Stimulated activated naive CD4-positive, alpha-beta T cell (primary cell): ENCODE measurements at places on chromosomes 1 and 21.
A peak's percentile ranks its signal among the peaks of the same experiment; 100 is the strongest.

DNA sequence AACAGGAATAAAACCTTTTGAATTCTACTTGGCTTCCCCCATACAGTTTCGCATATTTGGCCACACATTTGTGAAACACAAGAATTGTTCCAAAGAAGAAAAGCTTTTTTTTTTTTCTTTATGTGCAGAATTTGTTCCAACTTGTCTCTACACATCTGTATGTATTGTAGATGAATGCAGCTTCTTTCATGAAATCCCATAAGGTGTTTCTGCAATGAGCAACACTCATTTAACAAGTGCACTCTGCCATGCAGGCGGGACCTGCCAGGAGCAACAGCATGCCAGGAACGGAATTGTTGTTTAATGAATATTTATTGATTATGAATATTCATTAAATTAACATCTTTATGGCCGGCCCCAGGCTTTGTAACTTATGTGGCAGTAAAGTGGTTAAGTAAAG lies 1075.0 kb downstream of the TTLL7 start:
- DNase-seq: no peak

GRCh38 chr1:245809361-245809760 lies 654.6 kb downstream of the KIF26B start:
- no peak for DNase-seq

- no peak for DNase-seq
Observed at GRCh38 chr1:78682496-78682895, 32.9 kb downstream of the IFI44 start.

DNA sequence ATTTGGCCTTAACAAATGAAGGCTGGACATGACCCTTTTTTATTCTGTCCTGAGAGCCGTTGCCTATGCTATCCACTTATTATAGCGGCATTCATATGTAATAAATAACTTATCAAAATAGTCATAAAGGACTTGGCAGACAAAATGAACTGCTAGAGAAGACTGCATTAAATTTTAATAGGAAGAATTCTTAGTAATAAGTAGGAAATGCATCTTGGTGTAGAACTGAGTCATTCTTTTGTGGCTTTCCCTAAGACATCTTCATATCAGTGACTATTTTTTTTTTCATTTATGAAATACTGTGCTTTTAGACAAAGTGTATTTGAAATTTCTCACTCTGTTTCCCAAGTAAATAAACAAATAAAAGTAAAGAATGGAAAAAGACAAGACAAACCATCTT lies 45.6 kb downstream of the PBX1 start:
- no peak for DNase-seq

GRCh38 chr1:150387200-150387599 lies 23.3 kb downstream of the RPRD2 start:
- DNase-seq: no peak

DNA sequence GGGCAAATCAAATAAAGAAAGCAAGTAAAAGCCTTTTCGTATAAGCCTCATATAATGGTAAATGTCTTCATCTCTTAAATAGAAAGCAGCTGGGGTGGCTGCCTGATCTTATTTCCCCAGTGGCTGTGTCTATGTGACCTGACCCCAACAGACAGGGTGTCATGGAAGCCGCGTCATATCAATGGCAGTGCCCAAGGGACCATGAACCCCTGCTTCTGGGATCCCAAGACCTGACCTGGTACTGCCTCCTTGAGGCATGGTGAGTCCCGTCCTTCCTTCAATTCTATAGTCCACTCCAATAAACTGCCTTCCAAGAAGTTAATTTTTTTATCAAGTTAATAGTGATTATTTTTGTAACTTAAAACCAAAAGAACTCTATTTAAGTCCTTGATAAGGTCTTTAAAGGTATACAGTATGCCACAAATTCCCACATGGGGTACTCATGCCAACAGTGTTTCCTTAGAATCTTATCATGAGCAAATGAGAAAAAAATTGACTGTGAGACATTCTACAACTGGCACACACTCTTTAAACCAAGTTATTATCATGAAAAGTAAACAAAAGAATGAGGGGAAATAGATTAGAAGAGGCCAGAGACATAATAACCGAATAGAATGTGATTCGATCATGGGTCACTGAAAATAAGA lies 104.6 kb downstream of the ADSS2 start:
- no peak for DNase-seq

DNA sequence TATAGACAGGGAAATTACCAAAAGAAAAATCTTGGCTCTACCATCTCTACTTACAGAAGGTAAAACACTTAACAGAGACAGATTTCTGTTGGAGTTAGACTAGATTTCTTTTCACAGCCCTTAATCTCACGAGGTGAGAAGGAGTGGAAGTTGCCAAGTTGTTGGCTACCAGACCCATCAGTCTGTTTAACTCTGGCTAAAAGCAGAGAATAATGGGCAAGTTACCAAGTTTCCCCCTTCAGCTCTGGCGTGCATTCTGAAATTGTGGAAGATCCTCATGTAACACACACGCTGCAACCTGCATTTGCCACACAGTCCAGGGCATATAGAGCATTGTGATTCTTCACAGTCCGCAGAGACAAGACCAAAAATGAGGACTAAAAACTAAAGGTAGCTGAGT lies 49.3 kb downstream of the STX6 start:
- DNase-seq: no peak

- DNase-seq: no peak
Observed at GRCh38 chr21:27817074-27817473, 850.2 kb upstream of the ADAMTS5 start.

DNA sequence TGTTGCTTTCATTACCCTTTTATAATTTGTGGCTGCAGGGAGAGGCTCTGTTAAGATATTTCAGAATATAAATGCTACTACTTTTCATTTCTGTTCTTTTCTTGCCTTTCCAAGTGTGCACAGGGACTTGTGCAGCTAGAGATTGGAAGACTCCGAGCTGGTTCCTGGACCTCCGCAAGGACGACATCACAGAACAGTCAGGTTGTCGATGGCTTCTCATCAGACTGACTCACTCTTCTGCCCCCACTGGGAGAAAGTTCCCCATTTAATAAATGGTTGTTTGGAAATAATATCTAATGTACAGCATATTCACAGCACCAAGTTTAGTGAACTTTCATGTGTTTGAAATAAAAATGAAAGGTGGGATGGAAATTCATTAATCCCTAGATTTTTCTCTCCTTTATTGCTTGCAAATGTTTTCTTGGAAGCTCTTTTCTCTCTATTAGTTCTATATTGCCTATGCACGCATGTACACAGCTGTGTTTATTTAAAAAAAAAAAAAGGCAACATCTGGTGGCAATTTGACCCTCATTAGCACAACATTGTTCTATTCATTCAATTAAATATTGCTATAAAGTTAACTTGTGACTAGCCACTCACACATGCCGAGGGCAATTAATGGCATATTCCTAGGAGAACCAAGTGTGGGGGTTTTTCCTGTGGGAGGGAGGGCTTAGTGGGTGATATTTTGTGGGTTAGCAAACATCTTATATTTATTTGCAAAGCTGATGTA lies 77.5 kb upstream of the L1TD1 start:
- no peak for DNase-seq

DNA sequence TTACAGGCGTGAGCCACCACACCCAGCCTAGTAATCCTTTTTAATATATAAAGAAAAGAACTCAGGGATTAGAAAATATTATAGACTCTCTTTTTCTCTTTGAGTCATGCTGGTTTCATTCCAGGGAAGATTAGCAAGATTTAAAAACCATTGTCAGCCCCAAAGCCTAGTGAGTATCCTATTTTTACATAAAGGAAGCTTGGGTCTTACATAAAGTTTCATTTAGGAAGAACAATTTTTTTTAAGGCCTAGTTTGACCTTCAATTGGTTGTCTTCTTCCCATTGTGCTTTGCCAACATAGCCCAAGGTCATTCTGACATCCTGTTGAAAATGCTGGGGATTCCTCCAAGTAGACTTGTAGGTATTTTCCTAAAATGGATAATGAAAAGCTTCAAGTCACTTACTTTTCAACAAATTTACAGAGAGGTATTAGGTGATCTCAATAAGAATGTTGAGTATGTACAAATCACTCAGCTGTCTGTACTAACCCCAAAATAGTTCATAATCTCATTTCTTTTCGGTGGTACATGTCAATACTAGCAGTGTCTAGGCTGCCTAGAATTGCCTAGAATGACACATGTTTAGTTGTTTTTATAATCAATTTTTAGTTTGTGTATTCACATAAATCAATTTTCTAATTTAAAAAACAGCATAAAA lies 4.3 kb upstream of the KIF14 start:
- DNase-seq: no peak

GRCh38 chr1:205287767-205288559 lies 33.6 kb downstream of the NUAK2 start:
- DNase-seq: peak; percentile 88

- DNase-seq: no peak
Observed at GRCh38 chr1:24673341-24673740, 30.2 kb downstream of the SRRM1 start.

DNA sequence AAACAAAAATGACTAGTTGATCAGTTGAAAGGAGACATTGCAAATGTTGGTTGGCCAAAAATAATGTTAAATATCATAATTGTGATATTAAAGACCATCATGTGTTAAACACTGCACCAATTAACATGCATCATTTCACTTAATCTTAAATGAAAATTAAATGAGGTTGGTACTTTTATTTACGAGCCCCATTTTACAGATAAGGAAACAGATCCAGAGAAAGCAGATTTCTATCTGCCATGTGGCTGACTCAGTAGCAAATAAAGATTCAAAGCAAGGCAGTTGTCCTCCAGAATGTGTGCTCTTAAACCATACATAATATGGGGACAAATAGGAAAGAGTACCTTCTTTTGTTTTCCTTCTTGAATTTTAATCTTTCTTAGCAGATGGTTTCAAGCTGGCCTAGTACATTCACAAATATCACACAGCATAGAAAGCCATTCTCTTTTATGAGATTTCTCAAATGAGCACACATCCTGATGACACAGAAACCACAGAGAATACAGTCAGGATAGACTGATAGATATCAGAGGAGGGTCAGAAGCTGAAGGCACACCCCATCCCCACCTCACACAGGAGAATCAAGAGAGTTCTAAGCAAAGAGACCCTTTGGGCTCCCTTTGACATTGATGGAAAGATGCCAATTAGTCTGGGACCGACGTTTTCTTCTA lies 647.9 kb upstream of the CAMK1G start:
- DNase-seq: no peak

GRCh38 chr1:87086120-87086519 lies 171.7 kb downstream of the HS2ST1 start:
- DNase-seq: no peak

- no peak for DNase-seq
Observed at GRCh38 chr1:24679725-24680124, 36.6 kb downstream of the SRRM1 start.

- DNase-seq: no peak
Observed at GRCh38 chr1:201740670-201741111, 88.3 kb upstream of the IPO9 start.

DNA sequence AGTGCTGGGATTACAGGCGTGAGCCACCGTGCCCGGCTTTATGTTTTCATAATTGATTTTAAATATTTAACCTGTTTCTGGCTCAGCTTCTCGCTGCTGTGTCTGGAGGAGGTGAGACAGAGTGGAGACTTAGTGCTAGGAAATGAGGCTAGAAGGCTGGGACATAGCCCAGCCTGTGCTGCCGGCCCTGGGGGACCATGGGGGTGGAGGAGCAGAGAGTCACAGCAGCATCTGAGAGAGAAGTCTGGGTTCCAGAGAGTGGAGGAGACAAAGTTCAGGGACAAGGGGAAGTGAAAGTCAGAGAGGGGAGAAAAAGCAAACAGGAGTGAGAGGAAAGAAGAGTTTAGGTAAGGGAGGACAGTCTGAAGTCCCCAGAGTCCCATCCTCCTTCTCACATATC lies 71.9 kb downstream of the LHX9 start:
- DNase-seq: no peak

DNA sequence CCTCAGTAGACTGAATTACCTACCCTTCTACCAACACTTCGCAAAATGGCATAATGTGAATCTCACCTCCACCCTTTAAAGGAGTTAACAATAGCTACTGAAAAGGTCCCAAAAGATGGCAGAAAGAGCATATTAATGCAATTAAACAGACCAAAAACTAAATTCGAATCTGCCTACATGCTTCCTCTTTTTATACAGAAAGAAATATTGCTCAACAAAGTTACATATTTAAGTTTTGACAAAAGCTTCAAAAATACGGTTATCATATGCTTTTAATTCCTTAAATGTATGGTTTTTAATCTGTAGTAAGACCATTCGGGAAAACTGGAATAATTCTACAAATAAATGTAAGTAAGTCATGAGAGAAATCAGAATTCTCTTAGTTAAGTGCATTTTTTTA lies 2.2 kb downstream of the APP start:
- no peak for DNase-seq

GRCh38 chr1:17606826-17607440 lies 67.4 kb downstream of the ARHGEF10L start:
- no peak for DNase-seq

DNA sequence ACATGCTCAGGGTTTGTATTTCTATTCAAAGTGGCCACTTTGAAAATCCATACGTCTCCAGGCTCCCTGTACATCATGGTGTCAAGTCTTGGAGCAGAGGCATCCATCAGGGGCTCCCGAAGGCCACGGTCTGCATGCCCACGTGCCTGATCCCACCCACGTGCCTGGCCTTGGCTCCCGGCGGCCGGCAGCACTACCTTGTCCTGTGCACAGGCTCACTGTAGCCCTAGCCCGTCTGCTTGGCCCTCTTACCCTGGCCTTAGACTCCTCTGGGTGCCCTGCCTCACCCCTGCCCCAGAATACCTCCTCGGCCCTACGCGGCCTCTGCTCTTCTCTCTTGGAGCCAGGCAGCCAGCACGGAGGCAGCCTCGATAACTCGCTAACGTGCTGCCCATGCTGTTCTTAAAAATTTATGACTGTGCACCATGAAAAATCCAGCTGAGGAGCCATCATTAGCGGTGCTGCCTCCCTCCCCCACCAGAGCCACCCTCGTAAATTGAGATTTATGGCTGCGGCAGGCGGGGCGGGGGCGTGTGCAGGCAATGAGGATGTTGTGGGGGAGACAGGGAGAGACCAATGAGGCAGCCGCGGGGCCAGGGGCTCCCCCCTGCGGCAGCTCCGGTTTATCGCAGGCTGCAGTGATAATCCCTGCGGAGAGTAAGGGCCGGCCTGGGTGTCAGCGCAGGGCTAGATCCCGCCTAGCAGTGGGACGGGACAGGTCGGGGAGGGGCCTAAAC lies 24.6 kb downstream of the DMAP1 start:
- DNase-seq: peak; percentile 8

DNA sequence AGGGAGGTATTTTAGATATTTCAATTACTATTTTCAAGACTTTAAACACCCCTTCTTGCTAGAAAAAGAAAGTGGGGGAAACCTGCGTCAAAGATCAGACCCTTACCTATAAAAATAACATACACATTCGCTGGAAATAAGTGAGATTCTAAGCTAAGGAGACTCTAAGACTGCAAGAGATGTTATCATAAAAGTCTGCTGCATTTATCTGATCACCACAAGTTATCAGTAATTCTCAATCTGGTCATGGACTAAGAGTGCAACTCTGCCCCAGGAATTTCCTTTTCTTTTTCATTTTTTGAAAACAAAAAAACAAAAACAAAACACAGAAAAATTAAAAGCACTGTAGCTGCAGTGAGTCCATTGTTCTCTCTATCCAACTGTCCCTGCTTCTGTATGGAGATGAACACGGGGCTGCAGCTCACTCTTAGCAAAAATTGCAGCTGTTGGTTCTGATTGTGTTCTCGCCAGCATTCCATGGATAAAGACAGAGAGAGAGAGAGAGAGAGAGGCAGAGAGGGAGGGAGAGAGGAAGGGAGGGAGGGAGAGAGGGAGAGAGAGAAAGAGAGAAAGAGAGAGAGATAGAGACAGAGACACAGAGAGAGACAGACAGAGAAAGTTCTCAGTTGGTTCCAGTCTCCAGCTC lies 14.1 kb downstream of the XKR8 start:
- no peak for DNase-seq

GRCh38 chr1:171484760-171485374 lies 463 bp upstream of the PRRC2C start:
- DNase-seq: no peak
